ENCODE measurements at places on chromosomes 2 and 18. TPM values are rescaled to one million over a fixed set of nuclear protein-coding genes. Genes with fewer than 3 reads are reported as not detected.

The TEX44 gene
- not detected for total RNA-seq

The C2orf66 gene
- total RNA-seq = 0.27 TPM

The MTCL1 gene
- total RNA-seq = 36.7 TPM

The COPS9 gene
- total RNA-seq = 196 TPM

The GPBAR1 gene
- total RNA-seq = 0.60 TPM

The BOLL gene
- total RNA-seq = not detected

The DSG2 gene
- total RNA-seq = not detected

The TP53I3 gene
- 102 TPM for total RNA-seq

The SLC19A3 gene
- total RNA-seq = not detected

The C2orf15 gene
- total RNA-seq = not detected

DNA sequence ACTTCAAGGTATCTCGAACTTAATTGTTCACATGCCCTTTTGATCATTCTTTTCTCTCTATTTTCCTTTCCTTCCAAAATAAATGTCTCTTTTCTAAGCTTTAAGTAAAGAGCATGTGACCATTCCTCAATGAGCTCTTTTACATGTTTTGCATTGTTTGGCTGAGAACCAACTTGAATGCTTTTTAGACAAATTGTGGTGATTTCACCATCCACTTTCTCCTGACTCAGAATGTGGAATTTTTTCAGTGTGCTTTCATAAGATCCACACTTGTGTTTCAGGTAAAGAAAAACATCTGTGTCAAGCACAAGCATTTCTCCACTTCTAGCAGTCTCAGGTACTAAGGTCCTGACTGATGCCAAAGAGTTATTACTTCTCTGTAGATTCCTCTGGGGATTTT lies 10.7 kb downstream of the RBM43 start:
- H3K27me3 ChIP-seq = no peaks in the 10 kb centered on the region
- no peak for DNase-seq
- H3K36me3 ChIP-seq = peaks cover 2% of the 10 kb centered on the region
- no peak overlapping the region for H3K4me3 ChIP-seq
- no peaks in the 10 kb centered on the region for H3K4me1 ChIP-seq

DNA sequence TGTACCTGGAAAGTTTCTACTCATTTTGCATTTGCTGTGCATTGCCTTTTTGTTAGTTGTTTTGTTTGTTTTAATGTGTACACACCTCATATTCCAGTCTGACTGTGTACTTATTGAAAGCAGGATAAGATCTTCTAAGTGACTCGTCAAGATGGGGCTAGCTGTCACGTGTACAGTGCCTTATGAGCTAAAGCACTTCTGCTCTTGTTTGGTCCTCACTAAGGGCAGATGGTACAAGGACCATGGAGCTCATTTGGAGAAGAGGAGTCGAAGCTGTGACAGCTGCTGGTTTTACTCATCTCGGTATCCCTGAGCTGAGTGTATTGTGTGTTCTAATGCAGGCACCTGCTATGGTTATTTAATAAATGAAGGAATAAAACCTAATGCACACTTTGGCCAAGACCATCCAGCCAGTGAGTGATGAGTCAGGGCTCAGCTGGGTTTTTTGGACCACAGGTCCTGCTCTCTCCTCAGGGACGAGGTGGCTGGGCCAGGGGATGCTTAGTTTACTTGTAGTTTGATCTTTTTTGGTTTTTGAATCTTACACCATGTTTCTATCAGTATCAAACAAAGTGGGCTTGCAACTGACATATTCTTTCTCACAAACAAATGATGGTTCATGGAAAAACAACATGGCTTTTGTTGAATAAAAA lies 152.5 kb upstream of the APCDD1 start:
- H3K27ac ChIP-seq = no peak overlapping the region
- peaks cover 11% of the 10 kb centered on the region for H3K27me3 ChIP-seq
- H3K4me1 ChIP-seq = no peaks in the 10 kb centered on the region
- no peak overlapping the region for H3K4me3 ChIP-seq
- DNase-seq = no peak
- no peaks in the 10 kb centered on the region for H3K36me3 ChIP-seq

- H3K4me1 ChIP-seq = no peaks in the 10 kb centered on the region
- H3K27ac ChIP-seq = no peak overlapping the region
- no peak overlapping the region for H3K4me3 ChIP-seq
- H3K36me3 ChIP-seq = no peaks in the 10 kb centered on the region
Observed at GRCh38 chr2:198325359-198325758, 521.0 kb downstream of the PLCL1 start.

DNA sequence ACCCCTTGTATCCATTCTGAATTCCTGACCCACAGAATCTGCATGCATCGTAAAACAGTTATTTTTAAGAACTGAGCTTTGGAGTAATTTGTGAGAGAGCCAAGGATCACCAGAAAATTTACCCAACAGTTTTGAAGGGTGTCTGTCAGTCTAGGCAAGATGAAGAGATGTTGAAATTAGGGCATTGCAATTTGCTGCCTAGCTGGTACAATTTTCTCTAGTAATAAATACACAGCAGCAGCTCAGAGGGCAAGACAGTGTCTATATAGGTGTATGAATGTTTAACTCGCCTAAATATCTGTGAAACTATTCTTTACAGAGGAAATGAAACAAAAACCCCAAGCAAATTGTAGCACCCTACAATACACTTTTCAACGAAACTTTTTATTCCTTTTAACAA lies 377.8 kb upstream of the POU3F3 start:
- no peak overlapping the region for H3K4me3 ChIP-seq
- no peak for DNase-seq
- H3K4me1 ChIP-seq = no peaks in the 10 kb centered on the region
- no peaks in the 10 kb centered on the region for H3K36me3 ChIP-seq

- H3K4me1 ChIP-seq = no peaks in the 10 kb centered on the region
- no peak for DNase-seq
- no peaks in the 10 kb centered on the region for H3K36me3 ChIP-seq
- no peaks in the 10 kb centered on the region for H3K27me3 ChIP-seq
- H3K27ac ChIP-seq = no peak overlapping the region
- no peak overlapping the region for H3K4me3 ChIP-seq
Observed at GRCh38 chr2:120988051-120988699, 252.5 kb downstream of the GLI2 start.

GRCh38 chr2:39289609-39290008 lies 45.8 kb upstream of the CDKL4 start:
- H3K27ac ChIP-seq = no peak overlapping the region
- H3K27me3 ChIP-seq = no peaks in the 10 kb centered on the region
- H3K36me3 ChIP-seq = peaks cover 3% of the 10 kb centered on the region
- no peak for DNase-seq

- H3K4me3 ChIP-seq = no peak overlapping the region
- H3K27ac ChIP-seq = no peak overlapping the region
- H3K27me3 ChIP-seq = no peaks in the 10 kb centered on the region
- H3K4me1 ChIP-seq = no peaks in the 10 kb centered on the region
- no peak for DNase-seq
- no peaks in the 10 kb centered on the region for H3K36me3 ChIP-seq
Observed at GRCh38 chr2:55451699-55452098, 32.0 kb upstream of the CCDC88A start.

GRCh38 chr2:1910592-1911246 lies 166.4 kb upstream of the PXDN start:
- DNase-seq = no peak
- H3K27me3 ChIP-seq = no peaks in the 10 kb centered on the region
- H3K4me3 ChIP-seq = no peak overlapping the region
- H3K27ac ChIP-seq = no peak overlapping the region

- no peak overlapping the region for H3K4me3 ChIP-seq
- no peak for DNase-seq
- peaks cover 9% of the 10 kb centered on the region for H3K4me1 ChIP-seq
- H3K27ac ChIP-seq = no peak overlapping the region
Observed at GRCh38 chr2:32706815-32707579, 79.1 kb downstream of the TTC27 start.

DNA sequence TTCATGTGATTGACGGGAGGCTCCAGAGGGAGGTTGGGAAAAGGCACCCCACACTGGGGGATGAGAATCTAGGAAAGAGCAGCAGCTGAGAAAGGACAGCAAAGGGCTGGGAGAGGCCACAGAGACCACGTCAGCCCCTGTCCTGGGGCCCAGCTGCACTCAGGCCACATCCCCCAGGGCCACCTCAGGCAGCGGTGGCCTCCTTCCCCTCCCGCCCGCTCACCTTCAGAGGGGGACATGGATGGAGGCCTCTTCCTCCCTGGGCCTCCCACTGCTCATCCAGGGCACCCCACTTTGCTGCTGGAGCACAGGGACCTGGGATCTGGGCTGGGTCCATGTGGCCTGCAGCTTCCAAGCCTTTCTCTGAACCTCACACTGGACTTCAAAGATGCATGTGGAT lies 199.8 kb upstream of the HDAC4 start:
- no peak overlapping the region for H3K4me3 ChIP-seq
- H3K36me3 ChIP-seq = no peaks in the 10 kb centered on the region
- no peaks in the 10 kb centered on the region for H3K27me3 ChIP-seq
- no peak overlapping the region for H3K27ac ChIP-seq

- peaks cover 4% of the 10 kb centered on the region for H3K4me1 ChIP-seq
- no peaks in the 10 kb centered on the region for H3K36me3 ChIP-seq
- no peaks in the 10 kb centered on the region for H3K27me3 ChIP-seq
- DNase-seq = no peak
- H3K27ac ChIP-seq = no peak overlapping the region
Observed at GRCh38 chr2:102112692-102113665, 29.6 kb upstream of the IL1R1 start.

- H3K36me3 ChIP-seq = no peaks in the 10 kb centered on the region
- no peak overlapping the region for H3K4me3 ChIP-seq
- H3K27me3 ChIP-seq = no peaks in the 10 kb centered on the region
- no peak overlapping the region for H3K27ac ChIP-seq
- no peaks in the 10 kb centered on the region for H3K4me1 ChIP-seq
Observed at GRCh38 chr2:197959383-197959782, 155.0 kb downstream of the PLCL1 start.

- H3K4me1 ChIP-seq = no peaks in the 10 kb centered on the region
- H3K36me3 ChIP-seq = no peaks in the 10 kb centered on the region
- no peak overlapping the region for H3K4me3 ChIP-seq
- no peaks in the 10 kb centered on the region for H3K27me3 ChIP-seq
Observed at GRCh38 chr2:3223080-3223923, 154.3 kb downstream of the EIPR1 start.

DNA sequence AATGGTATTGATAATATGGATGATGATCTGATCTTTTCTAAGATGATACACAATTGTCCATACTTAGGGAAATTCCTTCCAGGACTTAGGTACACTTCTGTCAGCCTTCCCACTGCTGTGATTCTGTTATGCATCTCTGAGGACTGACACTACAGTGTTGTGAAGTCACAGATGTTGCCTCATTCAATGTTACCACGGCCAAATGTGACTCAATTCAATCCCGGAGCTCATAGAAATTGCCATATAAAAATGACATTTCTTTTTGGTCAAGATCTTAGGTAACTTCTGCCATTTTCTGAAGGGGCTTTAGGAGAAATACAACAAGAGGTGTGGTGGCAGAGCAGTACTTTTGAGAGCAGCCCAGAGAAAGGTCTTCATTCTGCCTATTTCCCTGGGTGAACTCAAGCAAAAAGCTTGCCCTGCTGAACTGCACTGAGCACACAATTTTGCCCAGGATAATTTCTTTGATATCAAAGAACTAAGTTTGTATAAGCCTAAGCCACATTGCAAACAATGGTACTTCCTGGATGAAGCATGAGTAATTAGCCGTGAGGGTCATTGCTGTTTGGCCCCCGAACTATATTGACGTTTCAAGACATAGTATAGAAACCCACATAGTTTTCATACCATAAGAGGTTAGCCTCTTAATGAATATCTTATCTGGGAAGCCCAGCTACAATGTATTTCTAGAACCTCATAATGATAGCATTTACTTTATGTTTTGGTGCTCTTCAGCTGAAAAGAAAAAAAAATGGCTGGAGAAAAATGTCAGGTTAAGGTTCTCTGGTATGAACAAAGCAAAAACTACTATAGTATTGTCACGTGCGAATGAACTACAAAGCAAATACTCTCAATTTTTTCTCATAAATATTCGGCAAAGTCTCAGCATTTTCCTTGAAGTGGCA lies 437.4 kb downstream of the MEIS1 start:
- peak overlapping the region; percentile 12 for H3K27ac ChIP-seq
- H3K4me1 ChIP-seq = peaks cover 9% of the 10 kb centered on the region
- no peak overlapping the region for H3K4me3 ChIP-seq
- H3K27me3 ChIP-seq = no peaks in the 10 kb centered on the region
- DNase-seq = peak; percentile 72

DNA sequence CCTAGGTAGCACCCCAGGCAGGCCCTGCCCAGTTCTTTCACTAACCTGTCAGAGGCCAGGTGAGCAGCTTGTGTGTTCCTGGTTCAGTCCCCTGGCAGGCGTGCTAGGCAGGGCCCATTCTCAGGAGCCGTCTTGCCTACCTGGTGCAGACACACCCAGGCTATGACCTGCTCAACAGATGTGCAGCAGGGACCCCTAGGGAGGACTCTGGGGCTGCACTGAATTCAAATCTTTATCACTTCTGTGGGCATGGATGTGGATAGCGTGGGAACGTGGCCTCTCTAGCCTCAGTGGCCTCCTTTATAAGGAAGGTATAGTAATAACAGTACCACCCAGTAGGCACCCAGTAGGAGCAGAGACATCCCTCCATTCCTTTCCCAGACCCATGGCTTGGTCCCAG lies 48.4 kb downstream of the PLEKHB2 start:
- no peaks in the 10 kb centered on the region for H3K36me3 ChIP-seq
- no peak for DNase-seq
- H3K27me3 ChIP-seq = peaks cover under 1% of the 10 kb centered on the region
